Upper lobe of left lung (tissue), 6 donors: ENCODE measurements at places on chromosomes 7 and 10.

DNA sequence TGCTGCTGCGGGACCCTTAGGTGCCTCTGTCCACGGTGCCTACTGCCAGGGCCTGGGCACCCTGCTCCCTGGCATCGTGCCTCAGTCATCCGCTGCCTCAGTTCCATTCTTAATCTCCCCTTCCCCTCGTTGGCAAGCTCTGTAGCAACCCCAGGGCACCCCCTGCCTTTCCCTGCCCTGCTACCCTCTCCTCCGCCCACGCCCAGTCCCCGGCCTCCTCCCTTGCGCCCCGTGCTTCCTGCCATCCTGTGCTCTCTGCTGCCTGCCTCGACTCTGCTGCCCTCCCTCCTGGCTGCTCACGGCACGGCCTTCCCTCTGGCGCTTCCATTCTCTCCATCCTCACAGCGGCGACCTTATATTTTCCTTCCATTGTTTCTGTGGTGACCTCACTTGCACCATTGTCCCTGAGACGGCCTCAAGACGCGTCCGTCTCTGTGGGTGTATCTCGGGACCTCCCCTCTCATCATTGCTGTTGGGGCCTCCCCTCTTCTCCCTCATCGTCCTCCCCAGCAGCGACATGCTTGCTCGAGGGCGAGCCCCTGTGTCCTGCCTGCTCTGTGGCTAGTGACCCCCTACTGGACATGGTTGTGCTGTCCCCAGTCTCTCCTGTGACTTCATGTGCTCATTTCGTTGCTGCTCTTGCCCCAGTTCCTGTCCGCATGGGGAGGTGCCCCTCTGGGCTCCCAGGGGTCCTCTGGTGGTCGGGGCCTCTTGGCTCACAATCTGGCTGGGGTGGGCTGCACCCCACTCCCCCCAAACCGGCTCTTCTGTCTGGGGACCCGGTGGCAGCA, 35.3 kb downstream of the AGAP3 start:
- no peak for DNase-seq

DNA sequence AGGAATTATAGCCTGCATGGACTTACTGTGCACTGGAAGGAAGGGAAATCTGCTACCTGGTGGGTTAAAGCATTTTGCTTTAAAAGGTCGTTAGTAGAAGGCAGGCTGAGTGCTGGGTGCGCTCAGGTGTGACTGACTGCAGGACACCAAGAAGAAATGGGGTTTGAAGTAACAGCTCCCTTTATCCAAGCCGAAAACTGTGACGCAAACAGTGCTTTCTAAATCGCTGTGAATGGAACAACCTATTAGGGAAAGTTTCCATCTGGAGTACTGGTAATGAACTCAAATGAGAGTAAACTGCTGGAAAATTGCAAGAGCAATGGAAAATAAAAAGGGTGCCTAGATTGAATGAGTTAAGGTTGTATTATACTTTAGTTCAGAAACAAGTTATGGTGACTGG, 95.3 kb downstream of the CNNM2 start:
- no peak for DNase-seq

DNA sequence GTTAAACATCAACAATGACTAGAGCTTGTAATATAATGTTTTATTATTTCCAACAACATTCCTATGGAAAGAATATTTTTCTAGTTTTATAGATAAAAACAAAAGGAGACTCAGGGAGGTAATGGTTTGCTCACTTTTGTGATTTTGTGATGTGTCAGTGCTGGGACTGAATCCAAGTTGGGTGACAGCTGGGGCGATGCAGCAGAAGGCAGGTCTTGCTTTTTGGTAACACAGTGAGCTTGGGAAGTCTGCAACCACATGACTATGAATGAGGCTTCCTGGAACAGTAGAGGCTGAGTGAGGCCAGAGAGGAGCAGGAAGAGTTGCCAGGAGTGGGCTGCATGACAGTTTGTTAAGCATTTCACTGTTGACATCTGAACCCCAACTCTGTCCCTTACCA, 4.9 kb upstream of the YKT6 start:
- DNase-seq = no peak

- DNase-seq = no peak
Measured at GRCh38 chr10:99850767-99851340, 68.4 kb downstream of the ABCC2 start.

- DNase-seq = no peak
Measured at GRCh38 chr10:85596389-85596788, 770.2 kb downstream of the GRID1 start.

DNA sequence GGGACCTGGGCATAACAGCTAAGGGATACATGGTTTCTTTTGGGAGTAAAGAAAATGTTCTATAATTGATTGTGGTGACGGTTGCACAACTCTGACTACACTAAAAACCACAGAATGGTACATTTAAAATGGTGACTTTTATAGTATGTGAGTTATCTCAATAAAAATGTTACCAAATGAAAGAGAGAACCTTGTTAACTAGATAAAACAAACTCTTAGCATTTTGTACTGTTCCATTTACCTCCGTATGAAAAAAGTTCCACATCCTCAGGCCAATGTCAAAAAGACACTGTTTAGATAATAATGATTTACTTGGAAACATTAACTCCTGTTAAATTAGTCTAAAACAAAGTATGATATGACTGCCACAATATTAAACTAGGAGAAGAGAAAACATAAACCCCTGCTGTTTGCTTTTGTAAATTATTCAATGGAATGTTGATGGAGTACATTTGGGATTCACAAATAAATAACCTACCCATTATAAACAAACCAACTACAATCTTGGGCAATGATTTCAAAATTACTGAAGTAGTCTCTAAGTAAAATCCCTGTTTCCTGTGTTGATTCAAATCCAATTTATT, 60.7 kb downstream of the SMURF1 start:
- no peak for DNase-seq

GRCh38 chr10:90842725-90843124, 15.1 kb downstream of the HTR7 start:
- no peak for DNase-seq

DNA sequence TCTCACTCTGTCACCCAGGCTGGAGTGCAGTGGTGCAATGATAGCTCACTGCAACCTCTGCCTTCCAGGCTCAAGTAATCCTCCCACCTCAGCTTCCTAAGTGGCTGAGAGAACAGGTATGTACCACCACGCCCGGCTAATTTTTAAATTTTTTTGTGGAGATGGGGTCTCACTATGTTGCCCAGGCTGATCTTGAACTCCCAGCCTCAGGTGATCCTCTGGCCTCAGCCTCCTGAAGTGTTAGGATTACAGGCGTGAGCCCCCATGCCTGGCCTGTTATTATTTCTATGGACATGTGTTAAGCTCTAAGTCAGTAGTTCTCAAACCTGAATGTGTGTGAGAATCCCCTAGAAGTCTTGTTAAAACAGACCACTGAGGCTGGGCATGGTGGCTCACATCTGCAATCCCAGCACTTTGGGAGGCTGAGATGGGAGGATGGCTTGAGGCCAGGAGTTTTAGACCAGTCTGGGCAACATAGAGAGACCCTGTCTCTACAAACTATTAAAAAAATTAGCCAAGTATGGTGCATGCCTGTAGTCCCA, 24.5 kb downstream of the TMEM270 start:
- no peak for DNase-seq

GRCh38 chr7:82494420-82494819, 50.8 kb upstream of the CACNA2D1 start:
- DNase-seq = no peak

- no peak for DNase-seq
Measured at GRCh38 chr10:18918532-18918931, 130.1 kb upstream of the MALRD1 start.
